Activated CD8-positive, alpha-beta memory T cell treated with anti-CD3 and anti-CD28 coated beads for 4 hours (primary cell): ENCODE measurements at places on chromosomes 12 and 14.
A peak's percentile ranks its signal among the peaks of the same experiment; 100 is the strongest.

- no peak for DNase-seq
These were observed 4.9 kb downstream of the PTGDR start for GRCh38 chr14:52272375-52272774.

DNA sequence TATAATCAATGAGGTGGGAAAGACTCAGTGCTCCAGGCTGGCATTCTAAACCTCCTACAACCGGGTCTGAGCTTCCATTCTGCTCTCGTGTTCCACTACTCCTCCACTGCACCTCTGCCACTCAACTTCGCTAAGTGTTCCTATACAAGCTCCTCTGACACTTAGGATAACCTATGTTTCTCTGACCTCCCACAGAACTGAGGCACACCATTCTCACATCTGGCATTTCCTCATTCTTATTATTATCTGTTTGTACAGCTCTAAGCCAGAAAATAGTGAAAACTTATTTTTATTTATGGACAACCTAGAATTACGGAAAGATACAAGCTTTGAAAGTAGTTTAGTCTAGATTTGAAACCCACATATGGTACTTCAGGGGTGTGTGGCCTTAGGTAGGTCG is 127.0 kb downstream of the MED13L start:
- no peak for DNase-seq

GRCh38 chr12:53744751-53745150 is 7.0 kb downstream of the CISTR start:
- no peak for DNase-seq

DNA sequence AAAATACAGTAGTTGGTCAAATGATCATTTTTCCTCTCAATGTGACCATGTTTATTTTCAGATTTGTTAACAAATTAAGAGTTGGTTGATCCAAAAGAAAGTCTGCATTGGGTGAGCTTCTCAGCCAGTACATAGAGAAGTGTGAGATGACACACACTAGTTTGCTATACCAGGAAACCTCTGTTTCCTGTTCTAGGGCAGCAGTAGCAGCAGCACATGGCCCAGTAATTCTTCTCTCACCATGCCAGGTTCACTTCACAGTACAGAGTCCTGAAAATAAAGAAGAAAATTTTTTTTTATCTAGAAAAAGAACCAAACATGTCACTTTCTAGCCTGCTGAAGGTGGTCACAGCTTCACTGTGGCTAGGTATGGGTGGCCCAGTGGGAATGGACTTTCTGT is 250.2 kb upstream of the OR4E1 start:
- peak; percentile 8 for DNase-seq

GRCh38 chr14:54566410-54567223 is at the start of gene SAMD4A:
Gene SAMD4A (plus strand): TSS chr14:54567128. CDS start chr14:54567917, 789 bp downstream.
- DNase-seq = peak; percentile 24

GRCh38 chr12:38328306-38328895 is 11.8 kb downstream of the ALG10B start:
- no peak for DNase-seq

DNA sequence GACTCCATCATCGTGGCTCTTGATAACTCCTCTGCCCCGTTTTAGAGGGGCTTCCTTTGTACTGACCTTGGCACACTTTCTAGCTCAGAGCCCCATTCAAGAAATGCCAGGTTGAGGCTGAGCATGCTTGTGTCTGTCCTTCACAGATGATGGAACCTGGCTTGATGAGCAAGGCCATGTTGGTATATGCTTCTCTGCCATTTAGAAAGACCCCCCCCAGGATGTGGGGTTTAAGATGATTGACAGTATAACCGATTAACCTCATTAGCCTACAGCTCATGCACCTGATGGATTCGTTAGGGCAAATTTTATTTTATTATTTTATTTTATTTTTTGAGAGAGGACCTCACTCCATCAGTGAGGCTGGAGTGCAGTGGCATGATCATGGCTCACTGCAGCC is 21.0 kb downstream of the BATF start:
- DNase-seq = no peak

DNA sequence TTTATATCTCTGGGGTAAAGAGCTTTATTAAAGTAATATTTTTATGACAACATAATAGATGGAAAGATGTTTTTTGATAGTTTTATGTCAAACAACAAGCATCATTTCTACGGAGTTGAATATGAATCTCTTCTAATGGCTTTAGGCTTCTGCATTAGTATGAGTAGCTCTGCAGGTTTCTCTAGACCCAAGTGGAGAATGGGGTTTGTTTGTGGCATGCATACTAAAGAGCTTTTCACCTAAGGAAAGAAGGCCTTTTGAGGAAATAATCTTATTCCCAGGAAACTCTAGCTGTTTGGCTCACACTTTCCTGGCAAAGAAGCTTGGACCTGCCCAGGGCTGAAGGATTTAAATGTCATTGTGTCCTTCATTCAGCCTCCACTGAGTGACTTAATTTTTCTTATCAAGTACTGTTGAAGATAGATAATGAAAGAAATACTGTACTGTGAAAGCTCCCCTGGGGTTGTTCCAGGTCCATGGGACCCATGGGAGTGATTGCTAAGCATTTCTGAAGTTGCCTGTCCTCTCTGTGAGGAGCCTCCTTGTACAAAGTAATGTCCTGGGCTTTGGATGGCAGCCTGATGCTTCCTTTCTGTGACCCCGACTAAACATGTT is 469.3 kb downstream of the LRIG3 start:
- DNase-seq = no peak

GRCh38 chr12:119340578-119340977 is 6.0 kb downstream of the CCDC60 start:
- DNase-seq = no peak

- no peak for DNase-seq
These were observed 78.1 kb downstream of the ABCD2 start for GRCh38 chr12:39541471-39541870.

GRCh38 chr12:27859648-27860047 is 79.6 kb upstream of the MANSC4 start:
- no peak for DNase-seq

DNA sequence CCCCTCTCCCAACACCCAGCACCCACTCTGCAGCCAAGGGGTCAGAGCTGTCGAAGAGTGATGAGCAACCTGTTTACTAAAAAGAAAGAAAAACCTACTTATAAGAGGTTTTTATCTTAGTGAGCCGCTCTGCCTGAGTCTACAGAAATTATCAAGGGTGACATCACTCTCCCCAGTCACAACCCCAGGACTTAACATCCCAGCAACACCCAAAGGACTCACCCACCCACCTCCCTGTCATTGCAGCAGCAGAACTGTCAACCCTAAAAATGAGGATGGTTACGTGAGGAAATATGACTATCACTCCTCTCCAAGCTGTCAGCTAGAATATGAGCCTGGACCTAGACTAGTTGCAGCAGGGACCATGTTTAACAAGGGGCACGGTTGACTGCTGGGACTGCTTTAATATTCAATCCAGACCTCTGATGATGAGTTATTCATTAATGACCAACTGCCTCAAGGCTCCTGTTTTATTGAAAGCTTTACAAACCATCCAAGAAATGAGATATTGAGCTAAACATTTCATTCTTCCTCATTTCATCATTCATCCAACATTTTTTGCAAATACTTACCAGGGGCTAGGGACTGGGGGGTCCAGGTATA is 53.9 kb upstream of the FICD start:
- no peak for DNase-seq

DNA sequence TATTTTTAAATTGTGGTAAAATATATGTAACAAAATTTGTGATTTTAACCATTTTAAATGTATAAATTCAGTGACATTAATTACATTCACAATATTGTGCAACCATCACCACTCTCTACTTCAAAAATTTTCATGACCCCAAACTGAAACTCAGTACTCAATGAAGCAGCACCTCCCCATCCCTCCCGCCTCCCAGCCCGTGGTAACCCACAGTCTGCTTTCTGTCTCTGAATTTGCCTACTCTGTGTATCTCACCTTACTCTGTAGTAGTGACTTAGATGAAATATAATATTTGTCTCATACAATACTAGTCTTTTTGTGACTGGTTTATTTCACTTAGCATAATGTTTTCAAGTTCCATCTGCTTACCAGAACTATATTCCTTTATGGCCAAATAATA is 36.2 kb downstream of the EML1 start:
- DNase-seq = no peak

DNA sequence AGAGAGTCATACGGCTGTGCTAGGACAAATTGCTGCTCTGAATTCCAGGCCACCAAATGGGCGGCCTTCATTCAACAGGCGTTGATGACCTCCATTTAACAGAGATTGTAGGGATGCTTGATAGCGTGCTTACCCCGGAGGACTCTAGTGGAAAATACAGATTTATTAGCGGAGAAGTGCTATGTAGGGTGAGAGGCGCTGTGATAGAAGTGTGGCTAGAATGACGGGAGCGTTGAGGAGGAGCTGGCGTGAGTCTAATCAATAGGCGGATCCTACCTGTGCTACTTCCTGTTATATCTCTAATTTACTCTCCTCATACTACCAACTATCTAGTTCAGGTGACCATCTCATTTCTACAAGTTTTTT is 668 bp downstream of the MRPS35 start:
- DNase-seq = no peak

DNA sequence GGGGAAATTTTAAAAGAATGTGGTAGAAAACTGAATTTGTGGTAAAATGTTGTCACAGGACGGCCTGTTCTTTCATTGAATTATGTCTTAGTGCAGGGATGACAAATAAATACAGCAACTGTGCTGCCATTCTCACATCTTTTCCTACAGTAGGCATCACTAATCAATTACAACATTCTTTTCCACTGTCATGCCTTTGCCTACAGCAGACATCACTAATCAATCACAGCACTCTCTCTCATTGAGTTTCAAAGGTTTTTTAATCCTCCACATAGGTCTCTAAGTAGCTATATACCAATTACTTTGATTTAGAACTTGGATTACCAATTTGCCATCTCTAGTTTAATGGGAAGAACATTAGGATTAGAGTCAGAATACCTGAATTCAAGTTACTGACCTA is 30.1 kb downstream of the NTF3 start:
- DNase-seq = no peak

DNA sequence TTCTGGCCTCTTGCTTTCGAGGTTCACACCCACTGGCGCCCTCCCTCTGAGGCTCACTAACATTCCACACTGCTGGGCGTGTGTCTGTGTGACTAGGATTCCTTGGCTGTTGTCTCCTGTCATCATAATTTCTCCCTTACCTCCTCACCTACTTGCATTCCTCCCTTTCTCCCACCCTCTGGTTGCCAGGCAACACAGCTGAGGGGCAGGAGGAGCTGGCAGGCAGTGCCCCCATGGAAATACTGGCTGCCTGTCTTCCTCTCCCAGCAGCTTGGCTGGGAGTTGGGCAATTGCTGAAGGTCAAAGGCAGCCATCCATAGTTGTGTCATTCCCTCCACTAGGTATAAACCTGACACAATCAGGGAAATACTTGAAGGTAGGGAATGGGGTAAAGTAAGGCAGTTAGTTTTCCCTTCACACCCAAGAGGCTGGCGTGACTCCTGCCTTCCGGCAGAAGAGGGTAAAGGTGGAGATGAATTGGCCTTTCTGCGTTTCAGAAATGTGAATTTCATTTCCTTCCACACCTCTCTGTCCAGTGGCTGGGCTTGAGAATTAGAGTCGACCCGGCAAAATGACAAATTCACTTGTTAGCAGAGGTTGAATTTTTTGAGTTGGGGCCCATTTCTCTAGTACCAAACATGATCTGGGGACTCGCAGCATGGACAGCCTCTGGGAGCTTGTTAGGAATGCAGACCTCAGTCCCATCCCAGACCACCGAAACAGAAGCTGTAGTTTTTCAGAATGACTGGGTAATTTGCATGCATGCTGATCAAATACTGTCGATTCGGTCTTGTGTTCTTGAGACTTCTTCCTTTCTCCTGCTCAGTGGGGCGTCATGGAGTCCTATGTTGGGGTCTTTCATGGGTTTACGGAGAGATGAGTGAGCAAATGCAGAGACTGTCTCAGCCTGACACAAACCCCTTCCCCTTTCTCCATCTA is 24.3 kb upstream of the EMP1 start:
- DNase-seq = no peak

GRCh38 chr12:64691795-64692583 is 67.2 kb downstream of the GNS start:
- DNase-seq = no peak

GRCh38 chr12:21699851-21700250 is 42.2 kb upstream of the LDHB start:
- no peak for DNase-seq

GRCh38 chr12:47829584-47829983 is 9.9 kb upstream of the HDAC7 start:
- DNase-seq = no peak

GRCh38 chr14:29799464-29800095 is 128.1 kb downstream of the PRKD1 start:
- no peak for DNase-seq

GRCh38 chr12:114480337-114481199 is 74.6 kb upstream of the TBX5 start:
- DNase-seq = no peak

DNA sequence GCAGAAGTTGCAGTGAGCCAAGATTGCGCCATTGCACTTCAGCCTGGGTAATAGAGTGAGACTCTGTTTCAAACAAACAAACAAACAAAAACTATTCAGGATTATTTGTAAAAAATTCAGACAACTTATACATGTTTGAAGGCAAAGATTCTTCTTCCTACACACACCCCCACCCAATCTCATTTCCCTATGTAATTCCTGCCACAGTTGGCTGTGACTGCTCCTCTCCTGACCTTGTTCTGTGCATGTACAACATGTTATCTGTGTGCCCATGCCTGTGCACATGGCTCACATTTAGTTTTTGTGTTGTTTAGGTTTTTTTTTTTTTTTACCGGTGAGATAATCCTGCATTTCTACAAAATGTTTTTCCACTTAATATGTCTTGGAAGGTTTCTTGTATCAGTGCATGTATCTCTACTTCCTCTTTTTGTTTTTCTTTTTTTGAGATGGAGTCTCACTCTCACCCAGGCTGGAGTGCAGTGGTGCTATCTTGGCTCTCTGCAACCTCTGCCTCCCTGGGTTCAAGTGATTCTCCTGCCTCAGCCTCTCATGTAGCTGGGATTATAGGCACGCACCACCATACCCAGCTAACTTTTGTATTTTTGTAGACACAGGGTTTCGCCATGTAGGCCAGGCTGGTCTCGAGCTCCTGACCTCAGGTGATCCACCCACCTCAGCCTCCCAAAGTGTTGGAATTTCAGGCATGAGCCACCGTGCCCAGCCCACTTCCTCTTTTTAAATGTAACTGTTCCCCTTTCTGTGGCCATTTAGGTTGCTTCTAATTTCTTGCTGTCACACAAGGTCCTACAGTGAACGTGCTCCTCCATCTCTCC is 8.7 kb downstream of the CFAP251 start:
- no peak for DNase-seq

- DNase-seq = no peak
These were observed at the start of gene SIX1 for GRCh38 chr14:60648934-60649874. Gene SIX1 (minus strand): TSS chr14:60649477. CDS start chr14:60649189, 288 bp downstream.

GRCh38 chr12:24081092-24081529 is 131.6 kb upstream of the SOX5 start:
- DNase-seq = no peak

- DNase-seq = no peak
These were observed 47.8 kb downstream of the CCDC88C start for GRCh38 chr14:91369628-91370445.

GRCh38 chr14:102903248-102903888 is 19.1 kb upstream of the AMN start:
- DNase-seq = no peak

- no peak for DNase-seq
These were observed 36.6 kb downstream of the SENP1 start for GRCh38 chr12:48069241-48069640.

GRCh38 chr14:80074900-80075574 is 136.3 kb downstream of the DIO2 start:
- no peak for DNase-seq
